Type B pancreatic cell (in vitro differentiated cells): ENCODE measurements at places on chromosomes 1 and 21. TPM values are rescaled to one million over a fixed set of nuclear protein-coding genes. Genes with fewer than 3 reads are reported as not detected.
A peak's percentile ranks its signal among the peaks of the same experiment; 100 is the strongest.

- peaks cover 18% of the 10 kb centered on the region for H3K36me3 ChIP-seq
- H3K4me1 ChIP-seq, result peaks cover 14% of the 10 kb centered on the region
- H3K27ac ChIP-seq, result no peak overlapping the region
- DNase-seq, result no peak
- no peak overlapping the region for H3K4me3 ChIP-seq
Measured at GRCh38 chr1:230648114-230648513, 5.8 kb downstream of the COG2 start.

GRCh38 chr1:178532392-178532791 is 19.5 kb downstream of the TEX35 start:
- H3K4me1 ChIP-seq, result peaks cover 16% of the 10 kb centered on the region
- DNase-seq, result peak; percentile 89

- peaks cover 2% of the 10 kb centered on the region for H3K4me1 ChIP-seq
- H3K4me3 ChIP-seq, result no peak overlapping the region
- DNase-seq, result no peak
- H3K27me3 ChIP-seq, result no peaks in the 10 kb centered on the region
Measured at GRCh38 chr1:241600496-241600901, 39.7 kb downstream of the CHML start.

DNA sequence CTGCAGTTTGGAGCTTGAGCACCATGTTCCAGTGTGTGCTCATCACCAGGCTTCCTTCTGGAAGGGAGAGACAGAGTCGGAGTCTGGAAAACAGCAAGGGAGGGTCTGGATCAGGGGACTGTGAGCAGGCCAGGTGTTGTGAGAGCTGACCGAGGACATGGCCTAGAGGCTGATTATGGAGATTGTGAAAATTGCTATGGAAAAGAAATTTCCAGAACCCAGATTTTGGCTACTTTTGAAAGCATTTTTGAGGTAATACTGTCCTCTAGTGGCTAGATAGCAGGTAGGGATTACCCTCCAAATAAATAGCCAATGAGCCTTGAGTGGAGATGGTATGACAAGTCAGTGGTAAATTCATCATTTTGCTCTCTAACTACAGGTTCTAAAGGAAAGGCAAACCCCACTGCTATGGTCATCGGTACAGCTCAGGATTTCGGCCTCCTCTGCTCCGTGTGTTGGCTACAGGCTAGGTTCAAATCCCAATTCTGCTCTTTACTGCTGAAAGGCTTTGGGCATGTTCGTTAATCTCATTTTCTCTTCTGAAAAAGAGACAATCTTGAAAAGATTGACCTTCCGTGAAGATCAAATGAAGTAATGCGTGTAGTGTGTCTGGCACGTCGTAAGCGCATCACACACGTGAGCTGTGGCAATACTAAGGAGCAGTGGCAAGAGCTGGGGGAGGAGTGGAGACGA is 1.0 kb upstream of the HAO2 start:
- H3K36me3 ChIP-seq, result no peaks in the 10 kb centered on the region
- no peak overlapping the region for H3K27ac ChIP-seq
- H3K4me1 ChIP-seq, result peaks cover 5% of the 10 kb centered on the region
- no peak for DNase-seq
- H3K27me3 ChIP-seq, result peaks cover 7% of the 10 kb centered on the region

GRCh38 chr1:215517441-215517891 is 49.6 kb upstream of the KCTD3 start:
- H3K36me3 ChIP-seq, result no peaks in the 10 kb centered on the region
- H3K27ac ChIP-seq, result no peak overlapping the region
- H3K27me3 ChIP-seq, result peaks cover 3% of the 10 kb centered on the region
- no peaks in the 10 kb centered on the region for H3K4me1 ChIP-seq
- H3K4me3 ChIP-seq, result no peak overlapping the region

DNA sequence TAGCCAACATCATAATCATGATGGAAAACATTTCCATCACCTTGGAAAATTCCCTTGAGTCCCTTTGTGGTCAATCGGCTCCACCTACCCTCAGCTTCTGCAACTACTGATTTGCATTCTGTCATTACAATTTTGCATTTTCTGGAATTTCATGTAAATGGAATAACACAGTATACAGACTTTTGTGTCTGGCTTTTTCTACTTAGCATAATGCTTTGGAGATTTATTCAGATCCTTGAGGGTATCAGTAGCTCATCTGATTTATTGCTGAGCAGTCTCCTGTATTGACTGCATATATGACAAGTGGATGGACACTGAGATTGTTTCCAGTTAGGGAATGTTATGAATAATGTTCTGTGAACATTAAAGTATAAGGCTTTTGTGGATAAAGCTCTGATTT is 358.3 kb downstream of the USP25 start:
- H3K27ac ChIP-seq, result no peak overlapping the region
- DNase-seq, result no peak
- no peaks in the 10 kb centered on the region for H3K27me3 ChIP-seq
- H3K4me3 ChIP-seq, result no peak overlapping the region

DNA sequence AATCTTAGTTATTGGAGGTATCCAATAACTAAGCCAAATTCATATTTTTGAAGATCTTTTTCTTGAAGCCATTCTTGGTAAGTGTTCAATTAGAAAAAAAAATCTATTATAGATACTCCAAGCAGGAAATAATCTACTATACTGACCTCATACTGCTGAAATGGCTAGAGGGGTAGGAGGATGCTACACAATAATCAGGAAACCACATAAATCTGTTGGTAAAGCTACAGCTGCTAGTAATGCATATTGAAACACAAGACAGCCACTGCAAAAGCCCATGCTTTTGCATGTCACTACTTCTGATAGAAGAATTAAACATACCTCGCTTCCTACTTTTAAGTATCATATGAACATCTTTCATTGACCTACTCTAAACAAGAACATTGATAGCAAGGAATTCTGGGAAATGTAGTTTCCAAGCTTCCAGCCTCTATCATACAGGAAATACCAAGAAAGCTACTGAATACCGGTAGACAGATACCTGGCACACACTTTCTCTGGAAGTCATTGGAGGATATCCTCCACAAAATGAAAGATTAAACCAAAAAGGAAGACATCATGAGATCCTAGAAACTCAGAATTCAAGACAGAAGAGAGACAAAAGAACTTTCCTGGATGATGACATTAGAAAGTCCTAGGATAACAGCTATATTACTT is 103.0 kb upstream of the VAV3 start:
- no peak overlapping the region for H3K27ac ChIP-seq
- H3K4me3 ChIP-seq, result no peak overlapping the region
- H3K4me1 ChIP-seq, result no peaks in the 10 kb centered on the region
- H3K36me3 ChIP-seq, result no peaks in the 10 kb centered on the region
- DNase-seq, result no peak
- no peaks in the 10 kb centered on the region for H3K27me3 ChIP-seq

DNA sequence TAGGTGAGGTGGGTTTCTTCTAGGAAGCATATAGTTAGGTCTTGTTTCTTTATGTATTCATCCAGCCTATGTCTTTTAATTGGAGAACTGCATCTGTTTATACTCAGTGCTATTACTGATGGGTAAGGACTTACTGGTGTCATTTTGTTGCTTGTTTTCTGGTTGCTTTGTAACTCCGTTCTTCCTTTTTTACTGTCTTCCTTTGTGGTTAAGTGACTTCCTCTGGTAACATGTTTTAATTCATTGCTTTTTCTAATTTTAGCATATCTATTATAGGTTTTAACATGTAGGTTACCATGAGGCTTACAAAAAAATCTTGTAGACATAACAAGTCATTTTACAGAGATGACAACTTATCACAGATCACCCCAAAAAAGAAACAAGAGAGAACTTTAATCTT is 160.8 kb downstream of the VAV3 start:
- no peak overlapping the region for H3K4me3 ChIP-seq
- no peaks in the 10 kb centered on the region for H3K36me3 ChIP-seq
- DNase-seq, result no peak
- peaks cover 5% of the 10 kb centered on the region for H3K4me1 ChIP-seq
- no peak overlapping the region for H3K27ac ChIP-seq
- H3K27me3 ChIP-seq, result no peaks in the 10 kb centered on the region

GRCh38 chr1:110874324-110875215 is 1.6 kb downstream of the CD53 start:
- H3K4me3 ChIP-seq, result no peak overlapping the region
- peaks cover 3% of the 10 kb centered on the region for H3K27me3 ChIP-seq
- no peak overlapping the region for H3K27ac ChIP-seq
- DNase-seq, result no peak

DNA sequence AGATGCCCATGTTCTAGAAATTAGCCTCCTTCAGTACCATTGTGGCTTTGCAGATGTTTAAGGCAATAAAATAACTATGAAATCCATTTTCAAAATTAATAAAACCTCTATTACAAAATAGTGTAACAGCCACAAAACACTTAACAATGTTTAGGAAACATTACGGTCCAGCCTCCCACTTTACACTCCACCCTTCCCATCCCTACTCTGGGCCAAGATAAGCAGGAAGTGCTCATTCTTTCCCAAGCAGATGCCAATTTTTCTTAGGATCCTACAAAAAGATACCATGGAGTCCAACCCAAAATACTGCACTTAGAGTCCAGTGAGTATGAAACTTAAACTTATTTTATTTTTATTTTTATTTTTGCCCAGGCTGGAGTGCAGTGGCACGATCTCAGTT is 150.8 kb downstream of the NR5A2 start:
- no peaks in the 10 kb centered on the region for H3K36me3 ChIP-seq
- H3K27me3 ChIP-seq, result peaks cover 3% of the 10 kb centered on the region
- DNase-seq, result no peak

- H3K4me3 ChIP-seq, result no peak overlapping the region
- no peaks in the 10 kb centered on the region for H3K36me3 ChIP-seq
- no peaks in the 10 kb centered on the region for H3K27me3 ChIP-seq
- H3K4me1 ChIP-seq, result peaks cover 8% of the 10 kb centered on the region
Measured at GRCh38 chr1:51553911-51554310, 34.8 kb upstream of the EPS15 start.

GRCh38 chr1:112057736-112058135 is 68.3 kb upstream of the KCND3 start:
- no peak for DNase-seq
- H3K27me3 ChIP-seq, result peaks cover 2% of the 10 kb centered on the region
- H3K36me3 ChIP-seq, result no peaks in the 10 kb centered on the region
- H3K27ac ChIP-seq, result no peak overlapping the region
- H3K4me1 ChIP-seq, result no peaks in the 10 kb centered on the region

- no peak for DNase-seq
- no peaks in the 10 kb centered on the region for H3K27me3 ChIP-seq
- H3K4me1 ChIP-seq, result peaks cover 8% of the 10 kb centered on the region
- peaks cover 28% of the 10 kb centered on the region for H3K36me3 ChIP-seq
Measured at GRCh38 chr1:228097333-228098081, 5.6 kb downstream of the C1orf35 start.

DNA sequence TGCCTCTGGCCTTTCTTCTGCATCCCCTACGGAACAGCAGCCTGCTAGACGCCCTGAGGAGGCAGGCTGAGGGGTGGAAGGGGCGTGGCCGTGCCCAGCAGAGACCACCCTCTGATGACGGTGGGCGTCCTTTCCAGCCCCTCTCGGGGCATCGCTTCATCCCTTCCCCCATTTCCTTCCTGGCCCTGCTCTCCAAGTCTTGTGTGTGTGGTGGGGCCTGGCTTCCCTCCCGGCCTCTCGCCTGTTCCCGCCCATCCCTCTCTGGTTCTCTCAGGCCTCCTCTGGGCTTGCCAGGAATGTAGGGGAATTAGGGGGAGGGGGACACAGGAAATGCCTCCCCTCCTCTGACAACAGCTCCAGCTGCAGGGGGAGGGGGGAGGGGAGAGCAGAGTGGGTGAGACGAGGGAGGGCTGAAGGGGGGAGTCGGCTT is 51.1 kb downstream of the SKI start:
- H3K4me1 ChIP-seq, result peaks cover 28% of the 10 kb centered on the region
- H3K36me3 ChIP-seq, result no peaks in the 10 kb centered on the region
- H3K27ac ChIP-seq, result peak overlapping the region; percentile 83
- peak overlapping the region; percentile 68 for H3K4me3 ChIP-seq
- no peak for DNase-seq
- H3K27me3 ChIP-seq, result no peaks in the 10 kb centered on the region

- no peaks in the 10 kb centered on the region for H3K27me3 ChIP-seq
- DNase-seq, result no peak
- no peak overlapping the region for H3K27ac ChIP-seq
- peaks cover 3% of the 10 kb centered on the region for H3K36me3 ChIP-seq
- no peak overlapping the region for H3K4me3 ChIP-seq
Measured at GRCh38 chr1:245495681-245496080, 340.9 kb downstream of the KIF26B start.

- H3K27ac ChIP-seq, result peak overlapping the region; percentile 60
- peaks cover 64% of the 10 kb centered on the region for H3K4me1 ChIP-seq
- peaks cover 18% of the 10 kb centered on the region for H3K36me3 ChIP-seq
- H3K27me3 ChIP-seq, result no peaks in the 10 kb centered on the region
Measured at GRCh38 chr1:165854101-165854845, 26.9 kb downstream of the UCK2 start.

DNA sequence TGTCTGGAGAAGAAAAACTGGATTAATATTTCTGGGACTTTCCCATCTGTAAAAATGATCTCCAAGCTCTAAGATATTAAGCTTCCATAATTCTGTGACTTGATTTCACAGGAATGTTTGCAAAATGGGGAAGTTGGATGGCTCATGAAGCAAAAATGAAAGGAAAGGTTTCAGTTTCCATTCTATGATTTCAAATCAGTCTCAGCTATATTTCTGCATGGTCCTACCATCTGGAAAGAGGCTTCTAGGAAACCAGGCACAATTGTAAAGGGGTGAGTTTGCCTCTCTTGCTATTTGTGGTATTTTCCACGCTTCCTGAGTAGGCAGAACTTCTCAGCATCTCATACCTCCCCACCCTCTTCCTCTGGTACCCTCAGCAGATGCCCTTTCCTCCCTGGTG is 22.4 kb upstream of the ACTN2 start:
- H3K36me3 ChIP-seq, result no peaks in the 10 kb centered on the region
- H3K27ac ChIP-seq, result no peak overlapping the region
- no peak for DNase-seq
- H3K27me3 ChIP-seq, result peaks cover 11% of the 10 kb centered on the region

The CD34 gene
- 0.34 TPM in 1 of 2 replicates, not detected in the other for total RNA-seq

The FOXD2 gene
- total RNA-seq, result 0.64 and 4.9 TPM in 2 replicates

The OR2M3 gene
- not detected in 2 replicates for total RNA-seq

The DIO1 gene
- 4.1 and 6.0 TPM in 2 replicates for total RNA-seq

The LCE1B gene
- not detected in 2 replicates for total RNA-seq
